Mammary epithelial cell (primary cell): ENCODE measurements at places on chromosomes 12 and 14. TPM values are rescaled to one million over a fixed set of nuclear protein-coding genes. Genes with fewer than 3 reads are reported as not detected.

DNA sequence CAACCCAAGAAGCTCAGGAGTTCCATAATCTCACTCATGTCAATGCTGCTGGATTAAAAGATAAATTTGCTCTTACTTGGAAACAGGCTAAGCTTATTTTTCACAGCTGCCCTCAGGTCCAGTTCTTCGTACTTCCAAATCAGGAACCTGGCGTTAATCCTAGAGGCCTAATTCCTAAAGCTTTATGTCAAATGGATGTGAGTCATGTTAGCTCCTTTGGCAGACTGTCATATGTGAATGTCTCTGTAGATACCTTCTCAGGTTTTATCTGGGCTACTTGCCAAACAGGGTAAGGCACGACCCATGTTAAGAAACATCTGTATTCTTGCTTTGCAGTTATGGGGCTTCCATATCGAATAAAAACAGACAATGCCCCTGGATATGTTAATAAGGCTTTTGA, 504.6 kb downstream of the ALG10 start:
- peak; percentile 43 for DNase-seq

GRCh38 chr14:67764496-67764895, 51.9 kb downstream of the ZFYVE26 start:
- no peak for DNase-seq

DNA sequence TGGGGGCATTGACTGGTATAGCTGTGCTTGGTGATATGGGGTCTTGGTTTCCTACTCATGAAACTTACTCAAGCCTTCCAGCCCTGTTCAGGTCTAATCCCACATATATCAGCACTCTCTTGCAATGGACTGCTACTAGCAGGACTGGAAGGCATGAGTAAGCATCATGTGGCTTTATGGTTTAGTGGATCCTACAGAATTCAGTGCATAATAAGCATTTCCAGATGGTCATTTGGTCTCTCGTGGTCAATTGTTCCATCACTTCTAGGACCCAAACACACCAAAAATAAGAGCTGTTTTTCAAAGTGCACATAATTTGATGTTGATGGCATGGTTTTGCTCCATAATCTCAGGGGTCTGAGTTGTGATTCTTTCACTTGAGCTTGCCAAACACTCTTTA, 114.4 kb downstream of the LMNTD1 start:
- no peak for DNase-seq

GRCh38 chr14:102074415-102074964, 12.4 kb downstream of the HSP90AA1 start:
- no peak for DNase-seq

Gene CCDC92
- 6.8 TPM for total RNA-seq
